Upper lobe of left lung (tissue), 6 donors: ENCODE measurements at places on chromosomes 5 and 9.

- DNase-seq = no peak
Observed at GRCh38 chr5:54758038-54758437, 227.4 kb downstream of the ESM1 start.

DNA sequence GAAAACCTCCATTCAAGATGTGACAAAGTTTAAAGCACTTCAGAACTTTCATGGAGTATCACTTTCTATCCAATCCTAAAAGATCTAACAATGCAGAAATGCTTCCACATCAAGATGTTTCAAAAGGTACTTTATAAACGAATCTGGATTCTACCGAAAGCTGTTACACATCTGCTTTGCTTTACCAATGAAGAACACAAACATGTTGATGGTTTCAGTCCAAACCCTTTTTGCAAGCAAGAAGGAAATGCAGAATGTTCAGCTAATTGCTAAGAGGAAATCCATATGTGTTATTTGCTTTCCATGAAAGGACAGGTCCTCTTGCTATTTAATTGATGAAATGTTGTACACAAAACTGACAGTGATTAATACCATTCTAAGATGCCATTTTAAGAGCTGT lies 419.6 kb downstream of the EFNA5 start:
- no peak for DNase-seq

- no peak for DNase-seq
Observed at GRCh38 chr5:150556859-150557508, 49.1 kb downstream of the NDST1 start.

DNA sequence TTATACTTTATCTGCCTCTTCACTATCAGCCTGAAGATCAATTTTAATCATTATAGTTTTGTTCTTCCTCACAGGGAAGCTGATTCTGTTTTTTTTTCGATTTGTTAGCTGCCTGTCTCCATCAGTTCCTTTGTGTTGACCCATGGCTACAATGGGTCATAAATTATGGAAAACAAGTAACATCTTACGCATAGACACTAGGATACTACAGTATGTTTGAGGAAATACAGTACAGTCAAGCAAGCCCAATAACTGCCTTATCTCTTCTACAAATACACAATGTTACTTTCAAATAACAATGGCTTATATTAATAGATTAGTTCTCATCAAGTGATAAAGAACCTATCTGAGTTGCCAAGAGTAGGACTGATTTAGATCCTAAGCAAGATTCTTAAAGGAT lies 160.5 kb upstream of the FREM1 start:
- DNase-seq = no peak

DNA sequence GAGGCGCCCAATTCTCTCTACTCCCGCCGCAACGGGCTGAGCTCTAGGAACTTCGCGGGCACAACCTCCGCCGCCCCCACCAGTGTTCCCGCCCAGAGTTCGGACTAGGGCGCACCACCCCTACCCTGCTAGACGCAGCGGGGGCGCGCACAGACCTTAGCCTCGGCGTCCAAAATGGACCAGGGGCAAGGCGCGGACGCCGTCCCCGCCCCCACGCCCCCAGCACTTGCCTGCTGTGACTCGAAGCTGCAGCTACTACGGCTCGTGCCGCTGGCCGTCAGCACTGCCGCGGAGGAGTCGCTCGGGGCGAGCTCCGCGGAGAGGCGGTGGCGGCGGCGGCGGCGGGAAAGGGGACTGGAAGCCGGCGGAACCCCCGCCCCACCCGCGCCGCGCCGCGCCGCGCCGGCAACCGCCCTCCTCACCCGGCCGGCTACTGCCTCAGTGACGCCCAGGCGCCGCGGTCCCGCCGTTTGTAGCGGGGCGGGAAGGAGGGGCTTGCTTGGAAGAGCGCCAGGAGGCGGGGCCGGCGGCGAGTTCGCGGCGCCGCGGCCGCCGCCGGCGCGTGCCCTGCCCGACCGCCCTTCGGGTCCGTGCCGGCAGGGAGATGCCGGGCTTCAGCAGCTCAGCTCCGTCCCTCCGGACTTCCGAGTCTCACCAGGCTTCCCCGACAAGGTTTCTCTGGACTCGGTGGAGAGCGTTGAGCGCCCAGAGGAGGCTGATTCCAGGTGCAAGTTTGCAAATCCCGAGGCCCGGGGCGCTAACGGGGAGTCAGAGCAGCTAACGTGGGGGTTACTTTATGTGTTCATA lies 4.5 kb downstream of the ELAVL2 start:
- peak; percentile 86 for DNase-seq

DNA sequence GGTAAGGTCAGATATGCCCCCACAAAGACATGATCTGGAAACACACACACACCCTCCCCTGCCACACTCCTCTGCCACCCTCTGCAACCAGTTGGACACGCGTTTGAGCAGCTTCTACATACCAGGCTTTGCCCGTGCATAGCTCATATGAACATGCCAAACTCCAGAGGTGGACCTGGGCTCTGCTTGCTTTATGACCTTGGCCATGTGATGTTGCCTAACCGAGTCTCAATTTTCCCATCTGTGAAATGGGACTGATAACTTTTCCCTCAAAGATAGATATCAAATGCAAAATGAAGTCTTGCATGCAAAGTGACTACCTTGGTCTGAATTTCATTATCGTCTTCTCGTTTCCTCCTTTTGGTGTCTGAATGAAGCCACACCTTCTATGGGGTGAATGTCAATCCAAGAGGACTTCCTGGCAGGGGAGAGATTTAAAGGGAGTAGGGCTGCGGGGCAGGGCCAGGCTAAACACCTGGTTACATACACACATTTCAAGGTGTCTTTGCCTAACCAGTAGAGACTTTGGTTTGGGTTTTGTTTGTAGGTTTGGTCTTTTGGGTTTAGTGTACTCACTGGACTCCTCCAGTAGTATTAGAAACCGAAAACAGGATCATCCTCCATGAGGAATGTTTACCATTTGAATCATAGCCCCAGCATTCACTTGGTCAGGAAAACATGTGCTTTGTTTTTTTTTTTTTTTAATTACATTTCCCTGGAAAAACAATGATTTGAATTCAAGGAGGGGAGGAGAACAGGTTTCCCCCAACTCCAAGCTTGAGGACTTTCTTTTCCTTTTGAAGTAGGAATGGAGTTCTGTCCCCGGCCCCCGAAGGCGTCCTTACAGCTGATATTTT lies 63.2 kb downstream of the COL27A1 start:
- DNase-seq = no peak

- DNase-seq = no peak
Observed at GRCh38 chr5:84791138-84791537, 406.5 kb upstream of the EDIL3 start.
